Hematopoietic multipotent progenitor cell treated with erythropoietin and hydrocortisone succinate and interleukin-3 and kit ligand, for 6 days (in vitro differentiated cells): ENCODE measurements at places on chromosomes 1 and 21.

DNA sequence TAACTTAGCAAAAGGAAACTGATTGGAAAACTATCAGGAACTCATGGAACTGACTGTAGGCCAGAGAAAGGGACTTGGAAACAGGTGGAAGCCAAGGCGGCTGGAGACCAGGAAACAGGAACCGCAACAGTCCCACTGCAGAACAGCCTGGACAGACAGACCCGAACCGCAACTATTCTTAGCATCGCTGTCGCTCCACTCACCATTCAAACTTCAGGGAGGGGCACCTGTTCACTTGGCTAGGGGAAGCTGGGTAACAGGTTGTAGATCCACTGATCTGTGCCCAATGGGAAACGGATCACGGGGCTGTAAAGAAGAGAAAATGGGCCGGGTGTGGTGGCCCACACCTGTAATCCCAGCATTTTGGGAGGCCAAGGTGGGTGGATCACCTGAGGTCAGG is 61.9 kb downstream of the CLSTN1 start:
- DNase-seq: no peak

- no peak for DNase-seq
Observed at GRCh38 chr1:161096015-161096414, 2.1 kb upstream of the KLHDC9 start.

DNA sequence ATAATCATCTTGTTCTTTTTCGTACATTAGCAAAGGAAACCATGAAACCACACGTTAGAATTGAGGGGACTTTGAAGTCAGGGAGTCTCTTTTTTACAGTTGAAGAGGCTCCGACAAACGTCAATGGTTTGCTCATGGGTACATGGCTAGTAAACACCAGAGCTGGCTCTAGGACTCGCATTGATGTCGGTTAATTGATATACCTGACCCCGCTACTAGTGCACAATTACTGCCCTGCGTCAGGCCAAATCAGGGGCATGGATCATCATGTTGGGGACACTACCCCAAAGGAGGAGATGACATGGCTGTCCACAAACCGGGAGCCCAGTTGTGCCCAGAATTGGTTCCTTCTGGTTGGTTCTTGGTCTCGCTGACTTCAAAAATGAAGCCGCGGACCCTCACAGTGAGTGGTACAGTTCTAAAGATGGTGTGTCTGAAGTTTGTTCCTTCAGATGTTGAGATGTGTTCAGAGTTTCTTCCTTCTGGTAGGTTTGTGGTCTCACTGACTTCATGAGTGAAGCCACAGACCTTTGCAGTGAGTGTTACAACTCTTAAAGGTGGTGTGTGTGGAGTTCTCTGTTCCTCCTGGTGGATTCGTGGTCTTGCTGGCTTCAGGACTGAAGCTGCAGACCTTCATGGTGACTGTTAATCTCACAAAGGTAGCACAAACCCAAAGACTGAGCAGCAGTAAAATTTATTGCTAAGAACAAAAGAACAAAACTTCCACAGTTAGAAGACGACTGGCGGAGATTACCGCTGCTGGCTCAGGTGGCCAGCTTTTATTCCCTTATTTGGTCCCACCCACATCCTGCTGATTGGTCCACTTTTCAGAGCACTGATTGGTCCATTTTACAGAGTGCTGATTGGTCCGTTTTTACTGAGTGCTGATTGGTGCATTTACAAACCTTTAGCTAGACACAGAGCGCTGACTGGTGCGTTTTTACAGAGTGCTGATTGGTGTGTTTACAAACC is 126.9 kb upstream of the ERRFI1 start:
- DNase-seq: no peak

GRCh38 chr1:60874718-60875117 is 207.6 kb upstream of the NFIA start:
- DNase-seq: no peak

DNA sequence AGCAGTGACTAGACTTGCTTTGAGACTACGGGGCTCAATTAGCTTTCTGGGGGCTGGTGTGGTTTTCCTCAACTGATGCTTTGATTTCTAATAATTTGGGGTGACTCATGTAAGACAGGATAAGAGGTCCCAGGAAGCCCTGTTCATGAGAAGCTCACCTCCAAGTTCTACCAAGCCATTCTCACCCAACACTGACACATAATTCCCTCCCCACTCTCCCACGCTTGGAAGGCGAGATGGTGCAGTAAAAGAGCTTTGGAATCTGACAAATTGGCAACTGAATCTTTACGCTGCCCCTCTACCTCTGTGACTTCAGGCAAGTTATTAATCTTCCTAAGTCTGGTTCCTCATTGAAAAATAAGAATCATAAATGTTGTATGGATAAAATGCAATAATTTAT is 299.1 kb upstream of the DUSP10 start:
- DNase-seq: no peak

DNA sequence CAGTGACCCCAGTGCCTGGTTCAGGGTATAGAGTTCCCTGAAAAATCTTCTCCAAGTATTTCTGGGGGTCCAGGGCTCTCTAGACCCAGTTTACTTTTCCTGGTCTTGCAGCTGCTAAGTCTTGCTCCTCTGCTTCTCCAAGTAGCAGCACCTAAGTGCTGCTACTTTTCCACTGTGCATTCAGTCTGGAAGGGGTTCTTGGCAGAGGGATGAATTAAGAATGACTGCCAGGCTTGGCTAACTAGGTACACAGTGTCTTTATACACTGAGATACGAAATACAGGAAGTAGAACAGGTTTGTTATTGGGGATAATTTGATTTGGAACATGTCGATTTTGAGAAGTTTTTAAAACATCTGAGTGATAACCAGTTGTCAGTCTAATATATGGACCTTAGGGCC is 24.2 kb upstream of the ERICH3 start:
- DNase-seq: no peak

GRCh38 chr1:63836374-63836773 is 62.6 kb downstream of the ROR1 start:
- no peak for DNase-seq

DNA sequence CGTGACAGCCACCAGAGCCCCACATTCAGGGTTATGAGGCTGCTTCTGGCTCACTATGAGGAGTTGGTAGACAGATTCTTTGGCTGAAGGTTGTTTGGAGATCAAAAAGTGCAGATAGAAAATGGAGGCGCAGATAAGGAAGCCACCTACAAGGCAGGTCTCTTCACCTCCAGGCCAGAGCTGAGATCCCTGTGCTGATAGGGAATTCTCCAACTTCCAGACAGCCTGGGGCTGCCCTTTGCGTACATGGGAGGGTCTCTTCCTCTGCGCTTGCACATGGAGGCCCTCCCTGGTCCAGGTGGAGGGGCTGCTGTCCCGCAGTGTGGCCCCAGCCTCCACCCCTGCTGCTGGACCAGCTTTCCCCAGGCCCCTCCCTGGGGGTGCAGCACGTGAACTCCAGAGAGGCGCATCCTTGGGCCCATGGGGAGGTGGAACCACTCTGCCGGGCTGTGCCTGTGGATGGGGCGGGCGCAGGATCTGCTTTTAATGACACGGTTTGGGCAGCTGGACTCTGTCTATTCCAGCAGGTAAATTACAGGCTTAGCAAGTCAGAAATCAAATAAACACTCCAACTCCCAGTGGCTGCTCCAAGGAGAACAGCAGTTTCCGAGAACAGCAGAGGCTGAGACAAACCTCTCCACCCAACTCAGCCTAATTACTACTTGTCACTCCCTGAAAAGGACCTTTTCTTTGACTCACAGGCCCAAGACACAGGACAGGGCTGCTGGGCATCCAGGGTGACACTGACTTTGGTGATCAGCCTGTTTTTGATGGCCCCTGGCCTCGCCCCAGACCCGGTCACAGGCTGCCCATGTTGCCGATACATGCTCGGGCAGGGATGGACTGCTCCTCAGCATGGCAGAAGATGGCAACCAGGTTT is 12.4 kb downstream of the OXCT2 start:
- DNase-seq: no peak

- DNase-seq: no peak
Observed at GRCh38 chr1:109269981-109270622, 12.8 kb downstream of the PSRC1 start.

- DNase-seq: no peak
Observed at GRCh38 chr1:229784834-229785233, 158.8 kb downstream of the URB2 start.
